ENCODE measurements at places on chromosomes 6 and 20.

- no peak for DNase-seq
These were observed 208.8 kb downstream of the ARHGAP18 start for GRCh38 chr6:129500958-129501739.

DNA sequence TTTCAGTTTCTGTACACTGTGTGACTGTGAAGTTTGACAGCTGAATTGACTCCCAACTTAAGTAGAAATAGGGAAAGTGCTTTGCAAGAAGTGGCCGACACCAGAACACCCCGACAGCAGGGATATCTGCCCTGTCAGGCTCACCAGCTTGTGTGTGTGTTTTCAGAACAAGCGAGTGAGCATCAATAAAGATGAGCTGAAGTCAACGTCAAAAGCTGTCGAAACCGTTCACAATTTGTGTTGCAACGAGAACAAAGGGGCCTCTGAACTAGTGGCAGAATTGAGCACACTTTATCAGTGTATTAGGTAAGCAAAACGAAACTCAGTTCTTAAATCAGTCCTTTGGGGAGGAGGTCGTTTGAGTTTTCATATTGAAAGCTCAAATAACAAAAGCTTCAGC is 10.7 kb downstream of the NELFCD start:
- no peak for DNase-seq

DNA sequence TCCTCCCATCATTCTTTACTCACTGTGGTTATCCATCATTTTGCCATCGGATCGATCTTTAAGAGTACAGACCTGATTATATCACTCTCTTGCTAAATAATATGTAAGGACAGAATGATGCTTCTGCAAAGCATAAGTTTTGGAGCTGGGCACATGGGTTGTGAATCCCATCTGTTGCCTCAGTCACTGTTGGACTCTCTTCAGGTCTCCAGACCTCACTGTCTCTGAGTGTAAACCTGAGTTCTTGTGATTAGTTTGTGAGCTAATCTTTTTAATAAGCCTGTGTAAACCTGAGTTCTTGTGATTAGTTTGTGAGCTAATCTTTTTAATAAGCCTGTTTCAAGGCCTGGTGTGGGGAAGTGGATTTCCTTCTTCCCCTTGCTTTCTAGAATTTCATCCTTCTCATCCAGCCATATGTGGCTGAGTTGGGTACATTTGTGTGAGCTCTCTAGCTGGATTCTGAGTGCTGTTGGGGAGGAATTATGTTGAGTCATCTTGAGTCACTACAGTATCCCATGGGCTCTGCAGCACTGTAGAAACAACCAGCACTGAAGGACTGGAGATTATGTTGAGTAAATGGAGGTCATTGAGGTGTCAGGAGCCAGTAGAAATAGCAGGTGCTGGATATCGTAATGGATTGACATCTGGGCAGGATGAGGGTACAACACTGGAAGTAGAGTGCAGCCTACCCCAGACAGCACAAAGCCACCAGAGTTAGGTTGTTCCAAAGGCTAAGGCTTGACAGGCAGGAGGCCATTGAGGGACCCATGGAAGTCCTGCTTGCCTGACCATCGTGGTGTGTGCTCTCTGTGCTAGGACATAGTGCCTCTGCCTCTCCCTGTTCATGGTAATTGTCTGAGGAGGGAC is 52.4 kb downstream of the SCAND1 start:
- DNase-seq = no peak

- no peak for DNase-seq
These were observed 1.8 kb upstream of the CARMIL1 start for GRCh38 chr6:25277386-25277785.

GRCh38 chr20:46468508-46468907 is 44.9 kb downstream of the ZNF334 start:
- no peak for DNase-seq

- DNase-seq = no peak
These were observed 293.5 kb downstream of the CDKAL1 start for GRCh38 chr6:20827798-20828197.

GRCh38 chr6:44073612-44074438 is 53.4 kb downstream of the MRPL14 start:
- DNase-seq = no peak

DNA sequence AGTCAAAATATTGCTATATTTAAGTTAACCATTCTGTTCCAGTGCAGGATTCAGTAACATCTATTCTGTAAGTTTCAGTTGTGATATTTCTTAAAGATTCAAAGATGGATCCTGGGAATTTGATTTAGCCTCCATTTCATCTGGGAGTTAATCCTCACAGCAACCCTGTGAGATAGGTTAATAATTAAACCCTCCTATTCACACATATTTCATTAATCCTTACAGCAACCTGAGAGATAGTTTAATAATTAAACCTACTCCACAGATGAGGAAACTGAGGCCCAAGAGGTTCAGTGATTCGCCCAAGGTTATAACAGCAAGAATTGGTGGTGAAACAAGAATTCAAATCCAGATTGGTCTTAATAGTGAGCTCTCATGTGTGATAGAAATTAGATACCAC is 10.9 kb upstream of the ZBTB2 start:
- DNase-seq = no peak

GRCh38 chr6:153210083-153210482 is 79.0 kb upstream of the RGS17 start:
- no peak for DNase-seq

- DNase-seq = no peak
These were observed 13.5 kb upstream of the BAG2 start for GRCh38 chr6:57158658-57159057.

DNA sequence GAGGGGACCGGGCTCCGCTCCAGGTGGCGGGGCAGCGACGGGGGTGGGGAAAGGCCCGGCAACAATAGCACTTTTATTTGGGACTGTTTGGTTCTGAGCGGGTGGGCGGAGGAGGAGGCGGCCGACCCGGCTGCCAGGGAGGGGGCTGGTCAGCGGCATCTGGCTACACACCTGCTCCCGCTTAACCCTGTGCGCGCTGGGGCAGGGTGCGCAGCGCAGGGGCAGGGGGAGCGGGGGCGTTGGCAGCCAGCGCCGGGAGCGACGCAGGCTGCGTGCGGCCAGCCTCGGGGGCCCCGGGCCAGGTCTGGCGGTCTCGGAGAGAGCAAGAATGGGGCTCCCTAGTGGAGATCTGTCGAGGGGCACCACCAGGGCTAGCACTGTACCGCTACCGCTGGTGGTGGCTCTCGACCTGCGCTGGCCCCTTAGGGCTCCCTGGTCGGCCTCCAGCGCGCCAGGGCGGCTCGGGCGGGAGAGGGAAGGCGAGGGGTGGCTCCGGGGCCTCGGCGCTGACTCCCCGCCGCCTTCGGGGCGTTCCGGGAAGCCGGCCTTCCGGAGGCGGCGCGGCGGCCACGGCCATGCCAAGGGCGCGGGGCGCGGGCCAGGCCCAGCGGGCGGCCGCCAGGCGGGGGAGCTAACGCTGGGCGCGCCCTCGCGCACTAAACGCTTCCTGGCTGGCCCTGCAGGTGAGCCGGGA is 92.4 kb downstream of the NCR2 start:
- no peak for DNase-seq

Data from stimulated activated CD8-positive, alpha-beta memory T cell treated with anti-CD3 and anti-CD28 coated beads, Interleukin-15, amount 100 ng/mL, for 4 hours (primary cell).